ENCODE measurements at places on chromosomes 2 and 18. TPM values are rescaled to one million over a fixed set of nuclear protein-coding genes. Genes with fewer than 3 reads are reported as not detected.

- DNase-seq: no peak
Measured at GRCh38 chr2:198762441-198762840, 695.3 kb downstream of the SATB2 start.

DNA sequence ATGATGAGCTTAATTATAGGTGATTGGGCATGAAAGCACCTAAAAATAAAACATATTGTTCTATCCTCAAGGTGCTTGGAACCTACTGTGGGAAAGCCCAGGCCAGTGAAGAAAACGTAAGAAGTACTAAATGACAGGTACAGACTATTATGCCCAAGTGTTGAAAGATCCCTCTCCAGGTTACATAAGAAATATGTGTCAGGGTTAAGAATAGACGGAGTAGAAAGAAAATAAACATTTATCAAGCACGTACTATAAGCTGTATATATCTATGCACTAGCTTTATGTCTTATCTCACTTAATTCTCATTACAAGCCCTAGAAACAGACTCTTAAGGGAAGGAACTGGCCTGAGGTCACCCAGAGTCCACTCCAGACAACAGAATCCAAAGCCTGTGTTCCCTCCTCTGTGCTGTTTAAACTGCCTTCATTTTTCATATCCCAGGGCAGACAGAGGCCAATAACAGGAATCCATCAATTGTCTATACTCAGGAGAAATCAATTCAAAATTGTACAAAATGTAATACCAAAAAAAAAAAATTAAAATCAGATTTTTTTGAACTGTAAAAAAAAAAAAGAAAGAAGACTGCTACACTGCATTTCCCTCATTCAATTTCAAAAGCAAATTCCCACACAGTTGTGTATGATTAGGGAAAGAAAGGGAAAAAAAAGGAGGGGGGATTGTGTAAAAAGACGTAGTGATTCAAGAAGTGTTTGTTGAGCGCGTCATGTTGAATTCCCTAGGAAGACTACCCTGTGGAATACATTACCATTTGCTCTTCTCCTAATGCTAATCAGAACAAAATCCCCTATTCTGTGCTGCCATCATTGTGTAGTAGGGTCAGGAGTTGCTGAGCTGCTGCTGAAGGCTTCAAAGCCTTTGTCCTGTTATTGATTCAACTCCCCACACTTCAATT, 156.3 kb downstream of the IRS1 start:
- DNase-seq: no peak

DNA sequence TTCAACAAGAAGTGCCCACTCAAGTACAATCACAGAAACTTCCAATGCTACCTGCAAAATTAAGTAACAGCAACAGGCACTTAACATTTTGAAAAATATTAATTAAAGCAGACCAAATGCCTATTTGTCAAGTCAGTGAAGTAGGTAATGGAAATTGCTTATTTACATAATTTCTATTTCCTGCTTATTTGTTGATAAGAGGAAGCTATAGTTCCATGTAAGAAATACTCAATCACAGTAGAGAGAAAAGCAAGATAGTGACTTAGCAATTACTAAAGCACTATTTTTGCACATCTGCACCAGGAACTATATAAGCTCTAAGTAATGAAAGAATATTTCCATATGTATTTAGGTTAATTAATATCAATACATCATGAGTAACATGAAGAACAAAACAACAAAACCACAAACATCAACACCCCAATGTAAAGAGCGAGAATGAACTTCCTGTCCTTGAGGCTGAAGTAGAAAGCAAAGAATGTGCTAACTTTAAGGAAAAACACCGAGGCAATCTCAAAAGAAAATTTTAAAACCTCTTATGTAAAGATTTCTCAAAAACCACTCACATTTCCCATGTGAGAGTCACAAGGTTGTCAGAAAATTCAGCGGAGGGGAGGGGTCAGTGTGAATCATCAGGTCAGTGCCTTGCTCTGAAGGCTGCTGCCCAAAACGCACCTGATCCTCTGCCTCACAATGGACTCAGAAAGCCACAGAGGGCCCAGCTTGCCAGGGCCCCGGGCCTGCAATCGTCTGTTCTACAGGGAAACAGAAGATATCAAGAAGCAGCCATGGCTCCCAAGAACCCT, 12.5 kb downstream of the NPC1 start:
- no peak for DNase-seq

GRCh38 chr2:240913810-240914644, 7.9 kb downstream of the CROCC2 start:
- DNase-seq: peak; percentile 87

GRCh38 chr2:27441226-27441926, 805 bp upstream of the KRTCAP3 start:
- no peak for DNase-seq

DNA sequence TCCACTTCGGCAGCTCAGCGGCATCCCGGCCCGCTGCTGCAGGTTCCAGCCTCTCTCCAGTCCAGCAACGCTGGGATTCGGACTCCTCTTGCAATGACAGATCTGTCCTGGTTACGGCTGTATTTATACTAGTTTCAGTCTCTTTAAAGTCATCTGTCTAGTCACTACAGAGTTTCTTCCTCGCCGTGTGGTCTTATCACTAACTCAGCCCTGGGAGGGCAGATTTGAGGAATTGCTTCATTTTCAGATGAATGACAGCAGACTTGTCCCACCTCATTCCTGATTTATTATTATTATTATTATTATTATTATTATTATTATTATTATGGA, 2.2 kb downstream of the KLHL29 start:
- DNase-seq: no peak

DNA sequence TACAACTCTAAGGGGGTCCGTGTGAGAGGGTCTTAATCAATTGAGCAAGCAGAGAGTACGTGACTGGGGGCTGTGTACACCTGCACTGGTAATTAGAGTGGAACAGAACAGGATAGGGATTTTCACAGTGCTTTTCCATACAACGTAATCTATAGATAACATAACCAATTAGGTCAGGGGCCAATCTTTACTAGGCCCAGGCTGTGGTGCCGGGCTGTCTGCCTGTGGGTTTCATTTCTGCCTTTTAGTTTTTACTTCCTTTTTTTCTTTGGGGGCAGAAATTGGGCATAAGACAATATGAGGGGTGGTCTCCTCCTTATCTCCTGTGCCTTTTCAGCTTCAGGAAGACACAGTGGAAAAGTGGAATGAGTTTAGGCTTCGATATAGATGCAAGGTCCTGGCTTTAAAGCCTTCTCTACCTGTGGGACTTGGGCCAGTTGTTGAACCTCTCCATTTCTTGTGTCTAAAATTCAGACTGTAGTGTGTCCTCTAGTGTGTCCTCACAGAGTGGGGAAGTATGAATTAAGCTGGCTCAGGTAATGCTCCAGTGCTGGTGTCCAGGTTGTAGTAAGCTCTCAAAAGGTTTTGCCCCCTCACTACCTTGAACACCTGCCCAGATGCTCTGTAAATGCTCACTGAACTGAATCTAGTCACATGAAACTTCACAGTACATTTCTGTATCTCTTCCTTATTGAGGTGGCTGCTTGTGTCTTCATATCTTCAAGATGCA, 422.8 kb downstream of the SETBP1 start:
- DNase-seq: no peak

GRCh38 chr2:219335373-219335786, 2.8 kb upstream of the RESP18 start:
- DNase-seq: no peak

DNA sequence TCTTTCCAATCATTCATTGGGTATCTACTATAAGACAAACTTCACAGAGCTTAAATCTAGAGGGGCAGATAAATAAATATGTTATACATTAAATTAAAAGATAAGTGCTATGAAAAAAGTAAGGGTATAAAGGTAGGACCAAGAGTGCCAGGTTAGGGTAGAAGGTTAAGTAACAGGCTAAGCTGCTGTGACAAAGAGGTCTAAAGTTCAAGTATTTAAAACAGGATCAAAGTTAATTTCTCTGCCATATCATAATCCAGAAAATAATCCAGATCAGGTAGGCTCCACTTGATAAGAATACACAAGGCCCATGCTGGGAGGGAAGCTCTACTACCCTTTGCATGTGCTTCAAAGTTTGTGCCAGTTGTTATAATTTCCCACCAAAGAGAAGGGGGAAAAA, 115.6 kb downstream of the DYM start:
- no peak for DNase-seq

GRCh38 chr2:168216351-168217005, 30.9 kb downstream of the STK39 start:
- no peak for DNase-seq

DNA sequence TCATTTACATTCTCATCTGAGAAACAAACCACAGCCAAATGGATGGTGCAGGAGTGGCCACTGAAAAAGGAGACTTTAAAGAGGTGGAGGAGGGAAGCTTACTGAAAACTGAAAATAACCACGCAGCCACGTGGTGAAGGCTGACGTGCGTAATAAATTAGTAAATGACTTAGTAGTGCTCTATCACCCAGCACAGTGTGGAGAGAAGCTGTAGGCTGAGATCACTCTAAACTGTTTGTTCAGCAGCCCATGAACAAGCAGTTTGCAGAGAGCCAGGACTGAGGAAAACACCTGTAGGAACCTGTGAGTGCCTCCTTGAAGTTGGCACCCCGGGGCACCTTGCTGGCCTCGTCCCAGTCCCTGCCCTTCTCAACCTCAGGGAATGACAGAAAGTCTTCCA, 193.0 kb downstream of the TXNL1 start:
- no peak for DNase-seq

- DNase-seq: no peak
Measured at GRCh38 chr2:188931361-188931760, 42.8 kb upstream of the COL3A1 start.

CD8B2 gene
- total RNA-seq: not detected

All from H9 (cell line).